ENCODE measurements at places on chromosomes 12 and 14.

DNA sequence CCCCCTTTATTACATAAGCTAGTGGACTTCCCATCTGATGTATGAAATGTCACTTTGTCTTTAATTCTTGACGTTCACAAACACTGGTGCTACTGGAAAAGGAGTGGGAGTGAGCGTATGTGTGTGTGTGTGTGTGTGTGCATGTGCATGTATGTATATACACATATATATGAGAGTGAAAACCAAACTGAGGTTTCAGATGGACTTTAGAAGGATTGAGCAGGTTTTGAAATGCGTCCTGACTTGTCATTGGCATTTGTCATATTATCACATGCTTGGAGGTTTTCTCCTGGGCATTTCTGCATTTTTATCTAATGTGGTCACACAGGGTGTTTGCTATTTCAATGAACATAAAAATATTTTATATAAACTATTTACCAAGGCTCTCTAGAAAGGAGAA is 1085.9 kb downstream of the BCL11B start:
- no peak for DNase-seq

- no peak for DNase-seq
Measured at GRCh38 chr12:83800022-83800421, 1112.6 kb downstream of the SLC6A15 start.

- no peak for DNase-seq
Measured at GRCh38 chr12:30515351-30515750, 180.3 kb downstream of the IPO8 start.

GRCh38 chr14:76430017-76430416 is 54.1 kb downstream of the ESRRB start:
- DNase-seq: no peak
